ENCODE measurements at places on chromosomes 3 and 15. TPM values are rescaled to one million over a fixed set of nuclear protein-coding genes. Genes with fewer than 3 reads are reported as not detected.

DNA sequence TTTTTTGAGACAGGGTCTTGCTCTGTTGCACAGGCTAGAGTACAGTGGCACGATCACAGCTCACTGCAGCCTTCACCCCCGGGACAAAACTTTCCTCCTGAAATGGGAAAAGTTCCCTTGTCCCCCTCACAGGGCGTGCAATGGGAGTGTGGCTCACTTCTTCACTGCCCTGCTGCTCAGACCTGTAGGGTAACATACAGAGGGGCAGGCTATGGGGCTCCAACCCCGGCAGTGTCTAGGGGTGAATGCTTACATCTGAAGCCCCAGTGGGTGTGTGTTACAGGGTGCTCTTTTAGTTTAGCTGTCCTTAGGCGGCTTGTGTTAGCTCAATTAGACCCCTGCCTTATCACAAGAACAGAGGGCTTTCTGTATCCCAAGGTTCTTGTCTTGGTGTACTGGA, 157.3 kb downstream of the RBPMS2 start:
- DNase-seq: no peak

Gene GOLGA6L4
- total RNA-seq: 1.4 TPM

Gene CD96
- total RNA-seq: 3.8 TPM

Gene TLR9
- not detected for total RNA-seq

Gene SPATA12
- total RNA-seq: not detected
